Stimulated activated CD4-positive, alpha-beta T cell treated with anti-CD3 and anti-CD28 coated beads, TNF-alpha, amount 100 ng/mL, for 48 hours (primary cell): ENCODE measurements at places on chromosomes 3 and 15.
A peak's percentile ranks its signal among the peaks of the same experiment; 100 is the strongest.

DNA sequence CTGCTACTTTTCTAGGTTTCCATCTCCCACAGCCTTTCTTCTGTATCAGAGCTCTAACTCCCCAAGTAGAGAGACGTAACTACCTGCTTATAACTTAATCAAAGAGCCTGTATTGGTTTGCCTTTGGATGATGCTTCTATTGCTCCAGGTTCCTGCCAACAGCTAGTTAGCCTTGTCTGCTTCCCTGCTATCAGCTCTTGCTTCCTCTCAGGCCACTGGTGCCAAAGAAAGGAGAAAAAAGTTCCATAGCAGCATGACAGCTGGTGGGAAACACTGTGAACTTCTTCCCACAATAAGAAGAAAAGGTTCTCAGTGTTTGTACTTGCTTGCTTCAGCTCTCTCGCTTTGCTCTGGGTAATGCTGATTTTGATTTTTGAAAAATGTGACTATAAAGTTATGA lies 206.6 kb downstream of the GBE1 start:
- DNase-seq = no peak

DNA sequence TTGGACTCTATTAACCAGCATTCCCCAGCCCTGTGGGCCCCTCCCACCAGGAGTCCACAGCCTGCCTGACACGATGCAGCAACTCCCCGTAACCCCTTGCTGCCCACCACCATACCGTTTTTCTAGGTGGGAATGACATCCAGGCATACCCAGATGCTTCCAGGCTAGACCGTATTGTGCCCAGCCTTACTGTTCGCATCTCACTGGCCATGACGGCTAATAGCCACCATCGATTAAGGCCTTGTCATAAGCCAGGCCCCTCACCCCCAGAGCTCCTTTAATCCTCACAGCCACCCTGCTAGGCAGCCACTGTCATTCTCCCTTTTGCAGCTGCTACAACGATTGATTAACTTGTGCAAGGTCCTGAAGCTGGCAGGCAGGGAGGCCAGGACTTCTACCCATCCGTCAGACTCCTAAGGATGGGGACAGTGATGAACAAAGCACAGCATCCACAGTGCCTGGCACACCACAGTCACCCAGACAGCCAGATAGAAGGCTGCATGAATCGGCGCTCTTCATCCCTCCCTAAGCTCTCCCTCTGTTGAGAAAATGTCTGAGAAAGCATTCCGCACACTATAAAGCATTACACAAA lies 60.0 kb upstream of the FLNB start:
- no peak for DNase-seq

- DNase-seq = peak; percentile 20
Observed at GRCh38 chr3:9715764-9716437, 12.3 kb downstream of the CPNE9 start.

- DNase-seq = no peak
Observed at GRCh38 chr3:128482666-128483656, 10.0 kb downstream of the GATA2 start.

- no peak for DNase-seq
Observed at GRCh38 chr15:87732976-87733375, 523.6 kb downstream of the NTRK3 start.

DNA sequence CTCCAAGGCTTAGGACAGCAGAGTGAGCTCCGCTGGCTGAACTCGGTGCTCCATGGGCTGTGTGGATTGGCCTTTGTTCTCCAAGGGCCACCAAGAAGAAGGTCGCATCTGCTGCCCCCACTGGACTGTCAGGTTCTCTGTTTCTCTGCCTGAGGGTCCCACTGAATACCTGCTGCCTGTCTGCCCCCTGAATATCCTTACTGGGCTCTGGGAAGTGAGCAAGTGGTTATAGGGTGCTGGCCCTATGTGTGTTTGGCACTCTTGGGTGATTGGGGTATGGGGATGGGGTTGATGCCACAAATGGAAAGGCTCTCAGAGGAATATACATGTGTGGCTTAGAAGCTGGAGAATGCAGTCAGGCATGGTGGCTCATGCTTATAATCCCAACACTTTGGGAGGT lies 82.3 kb downstream of the THSD4 start:
- no peak for DNase-seq

GRCh38 chr15:62989366-62990055 lies 53.0 kb upstream of the TPM1 start:
- no peak for DNase-seq

DNA sequence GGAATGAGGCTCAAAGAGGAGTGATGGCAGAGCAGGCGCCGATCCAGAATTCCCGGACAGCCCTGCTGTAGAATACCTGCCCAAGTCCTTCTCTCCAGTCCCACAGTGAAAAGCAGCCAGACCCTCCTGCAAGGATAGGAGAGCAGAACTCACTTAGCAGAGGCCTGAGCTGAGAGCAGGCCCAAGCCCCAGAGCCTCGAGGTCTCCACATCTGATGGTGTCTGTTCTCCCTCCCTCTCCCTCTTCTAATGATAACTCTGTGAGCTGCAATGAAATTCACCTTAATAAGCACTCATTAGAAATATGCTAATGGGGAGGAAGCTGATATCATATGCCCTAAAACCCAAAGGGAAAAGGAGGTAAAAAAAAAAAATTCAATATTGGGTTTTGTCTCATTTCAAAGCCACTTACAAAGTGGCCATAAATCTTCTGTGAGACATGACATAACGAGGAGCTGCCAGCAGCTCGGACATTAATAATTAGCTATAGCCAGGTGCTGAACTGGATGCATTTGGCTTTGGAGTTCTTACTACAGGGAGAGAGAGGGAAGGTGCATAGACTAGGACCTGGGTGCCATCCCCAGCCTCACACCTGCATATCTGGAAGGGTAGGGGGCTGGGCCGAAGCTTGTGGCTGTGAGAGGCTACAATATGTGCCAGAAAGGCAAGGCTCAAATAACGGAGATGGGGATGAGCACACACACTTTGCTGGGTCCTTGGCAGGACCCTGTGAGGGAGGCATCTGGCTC lies 108.4 kb downstream of the MEGF11 start:
- DNase-seq = no peak

GRCh38 chr3:64214381-64215018 lies 10.8 kb downstream of the PRICKLE2 start:
- no peak for DNase-seq
